ENCODE measurements at places on chromosomes 7 and 10.

DNA sequence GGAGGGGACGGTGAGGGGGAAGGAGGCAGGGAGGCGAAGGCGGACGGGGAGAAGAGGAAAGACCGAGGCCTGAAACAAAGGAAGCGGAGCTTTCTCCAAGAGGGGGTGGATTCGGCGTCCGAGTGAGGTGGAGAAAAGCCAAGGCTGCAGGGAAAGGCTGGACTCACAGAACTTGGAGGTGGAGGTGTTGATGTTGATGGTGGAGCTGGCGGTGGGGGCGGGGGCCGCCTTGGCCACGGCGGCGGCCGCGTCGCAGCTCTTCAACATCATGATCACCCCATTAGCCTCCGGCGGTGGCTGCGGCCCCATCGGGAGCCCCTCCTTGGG lies 578 bp downstream of the CACUL1 start:
- DNase-seq: peak; percentile 31

- DNase-seq: no peak
Observed at GRCh38 chr7:80905334-80905733, 13.5 kb downstream of the SEMA3C start.

DNA sequence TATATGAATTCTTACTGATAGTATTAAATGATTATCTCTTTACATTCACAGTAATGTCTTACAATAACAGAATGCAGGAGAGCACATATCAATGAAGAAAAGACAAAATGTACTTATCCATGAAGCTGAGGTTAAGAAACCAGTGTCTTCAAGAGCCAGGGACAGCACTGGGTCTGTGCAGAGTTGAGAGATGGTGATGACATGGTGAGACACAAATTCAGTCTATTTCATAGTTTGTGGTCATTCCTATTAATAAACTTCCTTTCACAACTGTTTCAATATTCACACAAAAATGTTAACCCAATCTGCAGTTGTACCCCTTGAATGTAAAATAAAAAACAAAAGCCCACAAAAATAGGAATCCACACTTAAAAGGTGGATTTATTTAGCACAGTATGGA lies 5.3 kb upstream of the MAGI2 start:
- DNase-seq: no peak

DNA sequence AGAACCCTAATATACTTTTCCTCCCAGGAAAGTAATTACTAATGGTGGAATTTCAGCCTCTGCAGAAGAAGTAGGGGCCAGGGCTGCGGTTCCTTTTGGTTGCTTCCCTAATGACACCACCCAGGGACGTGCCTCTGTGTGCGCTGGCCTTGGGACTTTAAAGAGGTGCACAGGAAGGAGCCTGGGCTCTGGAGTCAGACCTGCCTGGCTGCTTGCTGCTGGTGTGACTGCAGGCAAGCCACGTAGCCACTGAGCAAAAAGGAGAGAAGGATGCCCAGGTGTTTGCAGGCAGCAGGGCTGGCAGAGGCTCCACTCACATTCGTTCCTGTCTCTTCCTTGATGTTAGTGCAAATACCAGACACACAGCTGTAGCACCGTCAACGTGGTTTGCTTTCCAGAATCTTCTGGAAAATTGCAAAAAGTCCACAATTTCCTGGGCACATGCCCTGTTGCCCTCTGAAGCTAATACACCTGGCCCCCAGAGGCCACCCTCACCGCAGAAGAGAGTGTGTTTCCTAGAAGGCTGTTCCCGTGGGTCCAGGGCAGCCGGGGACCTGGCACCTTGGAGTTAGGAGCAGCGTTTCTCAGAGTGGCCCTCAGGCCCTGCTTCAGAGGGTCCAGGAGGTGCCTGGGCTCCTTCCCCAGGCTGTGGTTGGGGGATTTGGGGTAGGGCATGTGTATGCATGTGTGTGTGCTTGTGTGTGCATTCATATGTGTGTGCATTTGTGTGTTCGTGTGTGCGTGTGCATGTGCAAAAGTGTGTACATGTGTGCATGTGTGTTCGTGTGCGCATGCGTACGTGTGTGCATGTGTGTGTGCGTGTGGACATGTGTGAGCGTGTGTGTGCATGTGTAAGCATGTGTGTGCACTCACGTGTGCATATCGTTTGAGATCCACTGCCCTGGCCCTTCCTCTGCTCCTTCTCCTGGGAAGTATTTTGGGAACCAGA lies 12.8 kb upstream of the PRKAG2 start:
- no peak for DNase-seq

DNA sequence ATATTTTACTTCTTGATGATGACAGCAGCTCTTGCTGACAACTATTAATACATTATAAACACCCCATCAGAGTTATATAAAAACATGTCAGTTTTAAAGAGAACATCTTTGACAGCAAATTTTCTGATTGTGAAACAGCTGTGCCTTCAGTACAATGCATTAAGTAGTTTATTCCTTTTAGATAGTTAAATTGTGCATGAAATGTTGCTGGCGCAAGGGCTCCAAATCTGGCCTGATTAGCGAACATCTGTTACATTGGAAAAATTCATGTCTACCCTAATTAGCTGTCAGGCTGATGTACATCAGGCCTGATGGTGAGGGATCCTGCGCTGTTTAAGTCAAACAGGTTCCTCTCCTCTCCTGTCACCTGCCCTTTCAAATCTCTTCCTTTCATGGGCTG lies 171.9 kb upstream of the SP8 start:
- no peak for DNase-seq

DNA sequence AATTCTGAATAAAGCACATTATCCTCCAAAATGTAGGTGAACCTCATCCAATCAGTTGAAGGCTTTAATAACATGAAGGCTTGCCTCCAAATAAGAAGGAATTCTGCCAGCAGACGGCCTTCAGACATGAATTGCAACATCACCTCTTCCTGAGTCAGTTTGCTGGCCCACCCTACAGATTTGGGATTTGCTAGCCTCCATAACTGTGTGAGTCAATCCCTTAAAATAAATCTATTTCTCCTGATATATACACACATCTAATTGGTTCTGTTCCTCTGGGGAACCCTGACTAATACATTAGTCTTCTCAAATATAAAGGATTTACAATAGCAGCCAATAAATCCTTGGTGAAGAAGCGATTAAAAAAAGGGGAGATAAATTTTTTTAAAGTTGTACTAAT lies 34.8 kb upstream of the OSBPL3 start:
- DNase-seq: no peak

- DNase-seq: no peak
Observed at GRCh38 chr7:19143881-19144574, 1.2 kb downstream of the FERD3L start.

- DNase-seq: no peak
Observed at GRCh38 chr7:46859963-46860475, 721.9 kb downstream of the TNS3 start.

GRCh38 chr10:73865107-73865458 lies 9.3 kb downstream of the CAMK2G start:
- DNase-seq: no peak

DNA sequence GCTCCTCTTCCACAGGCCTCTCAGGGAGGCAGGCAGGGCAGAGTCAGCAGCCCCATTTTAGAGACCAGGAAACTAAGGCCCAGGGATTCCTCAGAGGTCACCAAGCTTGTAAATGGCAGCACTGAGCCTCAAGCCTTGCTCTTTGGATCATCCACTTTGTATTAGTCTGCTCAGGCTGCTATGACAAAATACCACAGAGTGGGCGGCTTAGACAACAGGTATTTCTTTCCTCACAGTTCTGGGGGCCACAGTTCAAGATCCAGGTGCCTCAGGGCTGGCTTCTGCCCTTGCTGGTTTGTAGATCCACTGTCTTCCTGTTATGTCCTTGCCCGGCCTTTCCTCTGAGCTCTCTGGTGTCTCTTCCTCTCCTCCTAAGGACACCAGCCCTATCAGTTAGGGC lies 151.2 kb downstream of the GRK5 start:
- no peak for DNase-seq

- no peak for DNase-seq
Observed at GRCh38 chr7:11540271-11540761, 291.7 kb downstream of the THSD7A start.

DNA sequence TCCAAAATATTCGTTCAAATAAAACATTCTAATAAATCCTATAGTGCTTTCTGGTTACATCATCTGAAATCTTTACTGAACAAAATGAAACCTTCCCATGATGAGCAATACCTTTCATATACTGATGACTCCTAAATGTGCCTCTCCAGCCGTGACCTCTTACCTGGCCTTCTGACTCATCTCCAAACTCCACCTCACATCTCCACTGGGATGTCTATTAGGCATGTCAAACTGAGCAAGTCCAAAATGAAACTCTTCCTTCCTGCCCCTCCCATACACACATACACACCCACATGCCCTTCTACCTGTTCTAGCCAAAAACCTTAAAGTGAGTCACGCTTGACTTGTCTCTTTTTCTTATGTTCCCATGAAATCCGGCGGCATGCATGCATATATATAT lies 22.9 kb downstream of the GSAP start:
- DNase-seq: no peak

- DNase-seq: no peak
Observed at GRCh38 chr7:42511027-42511426, 274.0 kb upstream of the GLI3 start.

DNA sequence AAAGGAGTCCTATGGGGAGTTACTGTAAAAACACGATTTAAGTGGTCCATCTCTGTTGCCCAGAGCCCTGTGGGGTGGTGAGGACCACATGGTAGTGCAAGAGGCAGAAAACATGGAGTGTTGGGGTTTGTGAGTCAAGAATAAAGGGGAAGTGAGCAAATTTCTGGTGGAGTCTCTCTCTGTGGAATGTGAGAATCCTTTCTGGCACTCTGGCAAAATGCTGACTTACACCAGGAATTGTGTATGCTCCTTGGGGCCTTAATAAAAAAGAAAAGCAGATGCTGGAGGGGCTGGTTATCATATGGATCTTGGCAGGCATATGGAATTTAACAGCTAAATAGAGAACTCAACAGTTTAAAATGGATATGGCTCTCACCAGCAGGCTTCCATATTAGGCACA lies 486.0 kb downstream of the TNS3 start:
- DNase-seq: no peak

GRCh38 chr10:124602646-124603365 lies 141.2 kb downstream of the LHPP start:
- DNase-seq: no peak

DNA sequence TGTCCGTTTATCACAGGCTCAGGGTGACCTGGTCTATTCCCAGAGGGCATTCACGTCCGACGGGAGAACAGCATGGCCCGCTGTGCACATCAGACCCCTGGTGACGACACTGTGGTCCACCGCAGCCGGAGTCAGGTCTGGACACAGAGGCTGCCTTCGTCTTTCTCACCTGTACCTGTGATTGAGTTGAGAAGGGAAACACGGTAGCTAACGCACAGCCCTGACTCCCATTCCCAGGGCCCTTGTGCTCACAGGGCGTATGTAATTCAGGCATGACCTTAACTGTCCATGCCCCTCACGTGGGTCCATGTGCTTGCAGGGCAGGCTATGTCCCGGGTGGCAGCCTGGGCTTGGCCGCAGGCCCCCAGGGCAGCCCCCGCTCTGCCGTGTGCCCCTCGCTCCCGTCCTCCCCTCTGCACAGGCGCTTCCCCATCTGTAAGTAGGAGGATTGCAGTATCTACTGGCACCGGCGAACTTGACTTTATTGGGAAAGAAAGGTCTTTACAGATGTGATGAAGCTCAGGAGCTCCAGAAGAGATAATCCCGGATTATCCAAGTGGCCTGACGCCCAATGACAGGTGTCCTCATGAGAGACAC lies 221.3 kb upstream of the TCERG1L start:
- DNase-seq: no peak

- DNase-seq: no peak
Observed at GRCh38 chr7:153088601-153089000, 329.0 kb downstream of the ACTR3B start.

GRCh38 chr7:121440857-121441503 lies 44.9 kb upstream of the FAM3C start:
- no peak for DNase-seq

DNA sequence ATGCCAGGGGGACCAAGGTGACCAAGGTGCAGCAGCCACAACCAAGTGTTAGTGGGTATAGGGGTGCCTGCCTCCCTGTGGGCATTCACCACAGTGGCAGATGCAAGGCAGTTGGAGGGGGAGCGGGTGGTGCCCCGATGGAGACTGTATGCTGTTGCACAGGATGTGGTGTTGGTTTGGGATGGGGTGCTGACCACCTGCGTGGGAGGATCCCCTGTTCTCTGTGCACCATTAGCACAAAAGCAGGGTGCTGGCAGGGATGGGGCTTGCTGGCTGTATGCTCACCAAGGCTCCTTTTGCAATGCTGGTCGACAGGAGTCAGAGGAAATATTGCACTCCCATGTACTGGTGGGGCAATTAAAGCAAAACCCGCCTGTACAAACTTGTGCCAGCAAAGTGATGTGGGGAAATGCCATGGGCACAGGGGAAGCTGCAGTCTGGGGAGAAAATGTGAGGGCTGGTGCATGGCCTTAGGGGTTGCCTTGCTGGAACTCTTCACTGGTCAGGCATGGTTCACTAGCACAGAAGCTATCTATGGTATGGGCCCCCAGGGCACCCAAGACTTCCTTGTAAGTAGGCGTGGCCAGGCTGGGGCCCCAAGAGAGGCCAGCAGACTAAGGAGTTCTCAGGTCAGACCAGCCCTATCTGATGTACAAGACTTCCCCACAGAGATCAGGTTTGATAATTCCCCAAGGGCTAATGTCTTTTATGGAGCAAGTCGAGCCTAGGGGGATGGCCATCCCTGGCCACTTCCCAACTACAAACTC lies 51.9 kb upstream of the GNAT3 start:
- DNase-seq: no peak

- DNase-seq: no peak
Observed at GRCh38 chr7:100159099-100159623, 638 bp upstream of the TRAPPC14 start.

DNA sequence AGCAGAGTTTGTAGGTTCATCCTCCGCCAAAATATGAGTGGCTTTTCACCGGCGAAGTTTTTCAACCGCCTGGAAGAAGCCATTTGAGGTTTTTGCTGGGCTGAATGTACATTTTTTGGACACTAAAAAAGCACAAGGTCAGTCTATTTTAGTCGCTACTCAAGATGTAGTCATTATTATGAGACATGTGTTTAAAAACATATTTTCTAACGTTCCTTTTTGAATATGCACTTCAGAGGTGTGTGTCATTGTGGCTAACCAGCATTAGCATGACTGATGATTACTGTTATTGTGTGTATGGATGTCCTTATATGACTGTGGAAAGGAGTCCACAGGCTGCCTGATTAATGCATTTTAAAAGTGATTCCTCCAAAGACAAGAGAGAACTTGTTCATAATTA lies 605.4 kb downstream of the INHBA start:
- no peak for DNase-seq

GRCh38 chr7:1210979-1211608 lies 21.6 kb upstream of the UNCX start:
- DNase-seq: no peak

DNA sequence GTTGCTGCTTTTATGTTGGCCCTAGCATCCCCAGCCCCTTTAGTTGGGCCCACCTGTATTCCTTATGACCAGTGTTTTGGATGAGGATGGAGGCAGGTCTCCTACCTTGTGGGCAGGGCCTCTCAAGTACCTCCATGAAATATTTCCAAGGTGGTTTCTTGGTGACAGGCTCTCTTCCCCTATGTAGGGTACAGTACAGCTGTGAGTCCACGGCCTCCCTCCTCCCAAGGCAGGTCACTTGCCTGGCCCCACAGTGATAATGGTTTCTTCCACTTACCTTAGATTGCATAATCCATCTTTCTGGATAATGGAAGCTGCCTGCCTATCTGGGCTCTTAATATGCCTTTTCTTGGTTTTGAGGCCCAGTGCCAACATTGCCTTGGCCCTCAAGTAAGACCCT lies 110.4 kb downstream of the NT5C2 start:
- DNase-seq: no peak
